ENCODE measurements at places on chromosomes 1 and 21.
A peak's percentile ranks its signal among the peaks of the same experiment; 100 is the strongest.

DNA sequence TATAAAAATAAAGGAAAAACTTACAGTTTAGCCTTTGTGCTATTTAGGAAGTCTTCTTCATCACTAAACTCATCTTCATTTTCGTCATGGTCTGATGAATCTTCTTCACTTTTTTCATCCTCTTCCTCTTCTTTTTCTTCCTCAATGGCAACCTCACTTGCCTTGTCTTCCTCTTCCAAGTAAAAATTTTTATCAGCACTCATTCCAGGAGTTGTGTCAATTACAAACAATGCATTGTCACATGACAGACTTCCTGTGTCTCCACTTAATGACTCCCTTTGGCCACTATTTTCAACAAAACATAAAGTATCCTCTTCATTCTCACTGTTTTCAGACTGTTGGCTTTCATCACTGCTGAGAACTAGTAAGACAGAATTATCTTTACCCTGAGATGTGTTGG, 2.8 kb downstream of the DNTTIP2 start:
- DNase-seq, result no peak

GRCh38 chr1:24381256-24381655, 32.3 kb downstream of the STPG1 start:
- DNase-seq, result no peak

DNA sequence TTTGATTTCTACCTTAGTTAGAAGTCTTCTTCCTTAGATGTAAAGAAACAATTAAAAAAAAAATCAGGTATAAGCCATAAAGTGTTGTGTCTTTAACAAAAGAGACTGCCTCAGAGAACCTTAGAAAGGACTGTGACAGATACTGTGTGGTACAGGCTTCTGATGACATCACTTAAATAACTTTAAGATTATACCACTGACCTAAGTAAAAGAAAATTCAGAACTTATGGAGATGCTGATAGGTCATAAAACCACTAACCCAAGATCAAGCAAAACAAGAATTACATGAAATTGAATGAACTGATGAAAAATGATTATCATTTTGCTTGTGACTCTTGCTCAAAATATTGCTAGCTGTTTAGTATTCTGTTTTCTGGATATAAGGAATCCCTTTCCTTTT, 220.8 kb downstream of the NRIP1 start:
- DNase-seq, result no peak

DNA sequence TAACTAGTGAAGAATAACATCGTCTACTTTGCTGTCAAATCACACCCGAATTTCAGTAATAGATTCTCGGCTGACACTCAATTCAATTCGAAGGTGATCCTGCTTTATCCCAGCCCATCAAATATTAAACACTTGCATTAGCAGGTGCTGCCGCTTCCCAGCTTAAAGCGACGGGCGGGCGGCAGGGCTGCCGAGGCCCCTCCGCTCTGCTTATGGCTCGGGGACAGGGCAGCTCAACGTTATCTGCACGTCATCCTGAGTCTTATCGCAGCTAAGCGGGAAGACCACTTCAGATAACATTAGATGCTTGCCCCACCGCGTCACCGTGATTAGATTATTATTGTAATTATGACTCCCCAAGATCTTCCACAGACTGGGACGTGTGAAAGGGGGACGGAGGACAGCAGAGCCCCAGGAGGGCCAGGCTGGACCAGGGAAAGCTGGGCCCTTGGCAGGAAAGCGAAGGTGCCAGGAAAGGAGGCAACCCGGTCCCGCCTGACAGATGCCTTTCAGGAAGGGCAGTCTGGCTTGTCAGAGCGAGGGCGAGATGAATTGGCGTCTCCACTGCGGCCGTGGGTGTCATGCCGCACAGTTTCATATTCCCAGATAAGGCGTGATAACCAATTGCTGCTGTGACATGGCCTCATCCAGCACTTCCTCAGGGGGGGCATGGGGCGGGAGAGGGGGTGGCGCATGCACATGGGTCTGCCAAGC, 37.0 kb downstream of the DMAP1 start:
- no peak for DNase-seq

- DNase-seq, result no peak
Measured at GRCh38 chr1:209657918-209658317, 5.7 kb upstream of the LAMB3 start.

GRCh38 chr1:165424454-165425216, 20.3 kb downstream of the RXRG start:
- DNase-seq, result no peak

DNA sequence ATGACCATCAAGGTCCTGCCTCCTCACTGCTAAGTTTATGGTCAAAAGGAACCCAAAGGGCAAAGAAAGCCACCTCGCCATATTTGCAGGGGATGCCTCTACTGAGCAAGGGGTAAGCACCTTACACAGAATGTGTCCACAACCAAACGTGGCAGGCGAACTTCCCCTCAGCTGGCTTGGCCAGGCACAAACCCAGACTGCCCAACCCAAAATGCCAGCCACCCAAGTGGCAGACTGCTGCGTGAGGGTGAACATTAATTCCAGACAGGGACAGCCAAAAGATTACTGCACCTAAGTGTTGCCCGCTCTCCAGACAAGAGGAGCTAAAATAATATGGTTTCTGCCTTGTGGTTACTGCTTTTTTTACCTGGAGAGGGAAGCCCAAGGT, 16.0 kb downstream of the ZNF697 start:
- no peak for DNase-seq

GRCh38 chr1:172405912-172406311, 14.6 kb upstream of the C1orf105 start:
- DNase-seq, result no peak

- DNase-seq, result no peak
Measured at GRCh38 chr1:199132006-199132405, 493.2 kb downstream of the PTPRC start.

DNA sequence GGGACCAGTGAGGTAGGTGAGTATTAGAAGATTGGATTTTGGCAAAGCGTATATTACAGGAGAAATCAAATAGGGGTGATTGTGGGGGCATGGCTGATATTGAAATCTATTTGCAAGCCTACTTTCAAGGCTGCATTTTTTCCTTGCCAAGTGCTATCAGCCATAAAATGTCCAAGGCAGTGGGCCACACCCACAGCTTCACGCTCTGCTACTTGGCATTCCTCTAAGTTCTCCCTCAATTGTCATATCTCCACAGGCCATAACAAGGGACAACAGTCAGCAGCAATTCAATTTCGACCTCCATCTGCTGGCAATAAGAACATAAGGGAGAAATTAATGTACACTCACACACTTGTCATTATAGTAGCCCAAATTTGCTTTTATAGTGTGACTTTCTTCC, 667.1 kb upstream of the PKN2 start:
- DNase-seq, result no peak

- DNase-seq, result no peak
Measured at GRCh38 chr21:44434936-44435635, 20.2 kb upstream of the LRRC3 start.

- DNase-seq, result no peak
Measured at GRCh38 chr1:96633695-96634094, 87.9 kb upstream of the PTBP2 start.

GRCh38 chr1:65211331-65211730, 63.3 kb downstream of the AK4 start:
- no peak for DNase-seq

DNA sequence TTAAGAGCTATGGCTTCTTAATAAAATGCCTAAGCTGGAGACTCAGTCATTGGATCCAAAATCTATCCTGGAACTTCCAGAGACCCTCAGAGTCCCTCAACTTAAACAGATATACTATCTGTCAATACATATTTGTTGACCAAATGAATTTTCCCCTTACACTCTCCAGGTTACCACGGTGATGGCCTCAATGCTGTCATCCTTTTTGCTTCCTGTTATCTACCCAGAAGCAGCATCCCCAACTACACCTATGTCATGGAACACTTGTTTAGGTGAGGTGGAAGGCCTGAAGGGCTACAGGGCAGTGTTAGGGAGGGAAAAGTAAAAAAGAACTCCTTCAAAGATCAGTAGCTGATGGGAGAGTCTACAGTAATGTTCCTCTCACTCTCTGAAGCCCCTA, 4.4 kb upstream of the C1orf56 start:
- DNase-seq, result no peak

DNA sequence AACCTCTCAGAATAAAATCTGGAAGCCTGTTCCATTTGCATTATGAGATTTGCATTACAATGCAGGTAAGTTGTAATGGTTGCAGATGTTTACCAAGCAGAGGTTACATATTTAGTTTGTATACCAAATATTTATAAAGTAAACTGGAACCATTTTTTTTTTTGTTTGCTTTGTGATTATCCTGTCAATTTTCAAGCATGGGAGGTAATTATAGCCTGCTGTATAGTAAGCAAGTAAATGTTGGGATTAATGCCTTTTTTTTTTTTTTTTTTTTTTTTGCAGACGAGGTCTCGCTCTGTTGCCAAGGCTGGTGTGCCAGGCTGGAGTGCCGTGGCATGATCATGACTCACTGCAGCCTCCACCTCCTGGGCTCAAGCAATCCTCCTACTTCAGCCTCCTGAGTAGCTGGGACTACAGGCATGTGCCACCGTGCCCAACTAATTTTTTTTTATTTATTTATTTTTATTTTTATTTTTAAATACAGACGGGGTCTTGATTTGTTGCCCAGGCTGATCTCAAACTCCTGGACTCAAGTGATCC, 21.0 kb downstream of the NFYC start:
- no peak for DNase-seq

DNA sequence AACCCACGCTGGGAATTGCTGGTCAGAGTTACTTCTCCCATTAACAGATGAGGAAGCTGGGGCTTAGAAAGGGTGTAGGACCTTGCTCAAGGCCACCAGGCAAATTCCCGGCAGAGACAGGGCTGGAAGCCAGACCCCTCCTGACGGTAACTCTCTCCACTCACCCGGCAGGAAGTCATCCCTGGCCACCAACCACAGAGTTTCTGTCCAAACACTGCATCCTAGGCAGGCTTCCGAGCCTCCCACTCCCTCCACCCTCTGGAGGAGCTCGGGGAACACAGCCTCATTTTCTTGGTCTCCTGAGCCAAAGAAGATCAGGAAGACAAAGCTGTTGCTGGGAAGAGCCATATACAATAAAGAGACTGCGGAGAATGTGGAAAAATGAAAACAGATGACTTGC, 25.0 kb upstream of the ZNF436 start:
- no peak for DNase-seq

- peak; percentile 82 for DNase-seq
Measured at GRCh38 chr1:44819608-44820327, 11.4 kb downstream of the BTBD19 start.

DNA sequence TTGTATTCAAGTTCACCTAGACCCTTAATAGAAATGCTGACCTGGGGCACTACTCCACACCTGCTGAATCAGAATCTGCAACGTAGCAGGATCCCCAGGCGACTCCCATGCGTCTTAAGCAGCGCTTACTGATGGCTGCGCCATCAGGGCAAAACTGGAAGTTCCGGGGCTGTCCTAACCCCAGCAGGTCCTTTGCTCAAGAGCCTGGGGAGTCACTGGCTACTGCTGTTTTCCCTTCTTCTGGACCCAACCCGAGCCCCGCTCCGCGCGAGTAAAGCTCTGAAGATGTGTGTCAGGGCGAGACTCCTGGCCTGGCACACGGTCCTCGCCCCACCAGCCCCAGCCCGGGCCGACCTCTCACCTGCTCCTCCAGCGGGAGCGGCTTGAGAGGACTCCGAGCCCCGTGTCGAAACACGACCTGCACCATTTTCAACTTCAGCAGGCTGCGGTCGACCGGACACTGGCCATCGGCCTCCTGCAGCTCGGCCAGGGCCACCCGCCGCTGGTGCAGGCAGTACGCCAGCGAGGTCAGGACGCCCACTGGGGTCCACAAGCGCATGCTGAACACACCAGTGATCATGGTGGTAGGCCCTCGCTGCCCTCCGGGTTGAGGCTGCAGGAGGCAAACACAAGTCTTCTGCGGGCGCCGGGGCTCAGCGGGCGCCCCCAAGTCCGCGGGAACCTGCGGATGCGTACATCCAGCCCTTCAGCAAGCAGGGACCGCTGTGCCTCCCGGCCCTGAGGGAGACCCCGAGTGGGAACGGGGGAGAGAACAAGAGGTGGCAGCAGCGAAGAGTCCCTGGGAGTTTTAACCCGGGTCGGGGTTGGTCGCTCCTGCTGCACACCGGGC, 630 bp downstream of the ACP6 start:
- DNase-seq, result peak; percentile 50

Measured in stimulated activated CD4-positive, alpha-beta T cell treated with anti-CD3 and anti-CD28 coated beads, Interleukin-2, amount 100 ng/mL, for 24 hours (primary cell).